Smooth muscle cell of the umbilical artery (primary cell): ENCODE measurements at places on chromosomes 5 and 9. TPM values are rescaled to one million over a fixed set of nuclear protein-coding genes. Genes with fewer than 3 reads are reported as not detected.

FGD3 gene
- not detected in 2 replicates for total RNA-seq

EFNA5 gene
- total RNA-seq, result 1.5 and 4.2 TPM in 2 replicates

MAMDC4 gene
- 2.7 and 4.0 TPM in 2 replicates for total RNA-seq

PHPT1 gene
- 65.8 and 98.9 TPM in 2 replicates for total RNA-seq

INSL4 gene
- not detected in 2 replicates for total RNA-seq

SHISAL2B gene
- total RNA-seq, result not detected in 2 replicates
